H1 (cell line): ENCODE measurements at places on chromosomes 3 and 15. TPM values are rescaled to one million over a fixed set of nuclear protein-coding genes. Genes with fewer than 3 reads are reported as not detected.
A peak's percentile ranks its signal among the peaks of the same experiment; 100 is the strongest.

GRCh38 chr3:14555835-14556234 is 15.7 kb upstream of the GRIP2 start:
- DNase-seq = peak; percentile 80

- DNase-seq = no peak
Measured at GRCh38 chr3:106276151-106276550, 407.3 kb upstream of the CBLB start.

The HRG gene
- polyA plus RNA-seq = 0.03 TPM in 1 of 2 replicates, not detected in the other

GRCh38 chr15:34279368-34279767 is 54.6 kb downstream of the EMC4 start:
- DNase-seq = no peak

- DNase-seq = peak; percentile 84
Measured at GRCh38 chr3:185353823-185354614, 8.9 kb upstream of the MAP3K13 start.

- peak; percentile 15 for DNase-seq
Measured at GRCh38 chr3:57803647-57804081, 47.6 kb downstream of the SLMAP start.

DNA sequence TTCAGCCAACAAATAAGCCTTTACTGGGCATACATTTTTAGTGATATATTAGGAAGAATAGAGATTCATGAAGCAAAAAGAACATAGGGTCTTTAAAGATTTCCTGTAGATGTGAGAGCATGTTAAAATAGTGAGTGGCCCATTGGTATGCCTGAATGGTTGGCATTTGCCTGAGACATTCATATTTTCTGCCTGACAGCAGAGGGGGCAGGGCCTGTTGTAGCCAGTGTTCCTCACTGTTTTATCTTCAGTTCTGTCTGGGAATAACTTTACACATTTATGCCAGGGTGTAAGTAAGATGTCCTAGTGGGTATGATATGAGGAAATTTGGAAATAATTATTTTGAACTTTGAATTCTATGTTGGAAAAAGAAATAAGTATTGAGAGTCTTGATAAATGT is 704.7 kb upstream of the ARPP21 start:
- DNase-seq = no peak

GRCh38 chr3:107346564-107346963 is 30.7 kb upstream of the CCDC54 start:
- DNase-seq = no peak

DNA sequence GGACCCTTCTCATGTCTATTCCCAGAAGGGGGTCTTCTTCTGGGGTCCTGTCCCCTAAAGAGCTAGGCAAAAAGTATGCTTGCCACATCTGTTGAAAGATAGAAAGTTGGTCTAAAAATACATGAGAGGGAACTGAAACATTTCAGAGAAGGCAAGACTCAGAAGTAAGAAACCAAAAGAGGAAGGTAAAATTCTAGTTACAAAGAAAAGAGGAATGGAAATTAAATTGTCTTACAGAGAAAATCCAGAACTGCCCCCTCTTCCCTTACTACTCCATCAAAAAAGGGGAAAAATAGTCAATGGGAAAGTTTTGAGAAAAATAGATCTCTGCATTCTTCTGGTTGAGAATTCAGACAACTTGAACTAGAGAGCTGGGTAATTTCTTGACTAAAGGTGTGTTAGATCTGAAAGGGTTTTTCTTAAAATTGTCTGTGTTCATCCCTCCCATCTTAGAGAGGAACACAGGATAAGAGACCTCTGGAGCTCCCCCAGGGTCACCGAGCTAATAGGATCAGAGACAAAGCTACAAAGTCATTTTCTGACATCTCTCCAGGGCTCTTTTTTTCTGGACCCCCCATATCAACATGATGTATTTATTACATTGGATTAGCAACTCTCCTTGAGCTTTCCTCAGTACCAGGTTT is 32.3 kb upstream of the CCR2 start:
- no peak for DNase-seq

- no peak for DNase-seq
Measured at GRCh38 chr3:100277255-100277800, 16.5 kb downstream of the TBC1D23 start.

GRCh38 chr15:71496336-71496955 is 313.9 kb upstream of the NR2E3 start:
- no peak for DNase-seq

- DNase-seq = no peak
Measured at GRCh38 chr3:147216143-147216673, 190.1 kb downstream of the ZIC4 start.

The PCSK6 gene
- polyA plus RNA-seq = 1.9 and 2.4 TPM in 2 replicates

DNA sequence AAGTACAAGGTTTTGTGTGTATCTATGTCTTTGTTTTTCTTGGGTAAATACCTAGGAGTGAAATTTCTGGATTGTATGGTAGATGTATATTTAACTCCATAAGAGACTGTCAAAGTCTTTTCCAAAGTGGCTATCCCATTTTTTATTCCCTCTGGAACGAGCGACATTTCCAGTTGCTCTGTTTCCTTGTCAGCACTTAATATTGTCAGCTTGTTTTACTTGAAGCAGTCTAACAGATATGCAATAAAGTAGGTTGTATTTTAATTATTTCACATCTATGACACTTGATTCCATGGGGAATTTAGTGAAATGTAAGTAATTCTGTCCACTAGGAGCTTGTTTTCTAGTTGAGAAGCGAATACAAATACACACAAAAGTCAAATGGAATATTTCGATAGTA is 18.5 kb upstream of the BNIP2 start:
- DNase-seq = no peak

The PFKFB4 gene
- polyA plus RNA-seq = 20.1 and 20.3 TPM in 2 replicates

The CAMK2N2 gene
- 4.0 and 6.1 TPM in 2 replicates for polyA plus RNA-seq

GRCh38 chr3:63937661-63938651 is 25.8 kb upstream of the SCAANT1 start:
- DNase-seq = no peak

The TMCO5A gene
- not detected in 2 replicates for polyA plus RNA-seq

DNA sequence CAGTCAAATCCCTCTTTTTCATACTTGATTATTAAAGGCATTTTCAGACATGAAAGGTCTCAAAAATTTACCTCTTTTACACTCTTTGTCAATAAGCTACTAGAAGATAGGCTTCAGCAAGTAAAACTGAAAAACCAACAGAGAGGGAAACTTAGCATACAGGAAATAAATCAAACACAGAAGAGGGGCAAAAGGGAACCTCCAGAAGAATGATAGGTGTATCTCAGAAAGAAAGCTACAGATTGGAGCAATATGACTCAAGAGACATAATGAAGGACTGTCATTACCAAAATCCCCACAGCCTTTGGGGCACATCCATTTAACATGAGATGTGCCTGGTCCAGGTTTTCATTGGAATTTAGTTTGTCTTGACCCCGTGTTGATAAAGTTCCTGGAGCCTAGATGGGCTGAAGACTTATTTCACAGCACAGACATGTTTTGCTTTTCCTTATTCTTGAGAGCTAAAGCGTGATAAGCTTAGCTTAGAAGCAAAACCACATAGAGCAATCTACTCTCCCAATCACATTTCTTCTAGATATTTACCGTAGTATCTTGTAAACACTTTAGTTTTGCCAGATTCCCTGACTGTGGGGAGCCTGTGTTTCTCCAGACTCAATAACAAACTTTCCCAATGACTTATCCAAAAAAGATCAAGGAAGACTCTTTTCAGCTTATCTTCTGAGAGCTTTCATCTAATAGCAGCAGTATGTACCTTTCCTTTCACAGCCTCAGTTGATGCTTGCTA is 11.7 kb downstream of the LRRFIP2 start:
- no peak for DNase-seq

DNA sequence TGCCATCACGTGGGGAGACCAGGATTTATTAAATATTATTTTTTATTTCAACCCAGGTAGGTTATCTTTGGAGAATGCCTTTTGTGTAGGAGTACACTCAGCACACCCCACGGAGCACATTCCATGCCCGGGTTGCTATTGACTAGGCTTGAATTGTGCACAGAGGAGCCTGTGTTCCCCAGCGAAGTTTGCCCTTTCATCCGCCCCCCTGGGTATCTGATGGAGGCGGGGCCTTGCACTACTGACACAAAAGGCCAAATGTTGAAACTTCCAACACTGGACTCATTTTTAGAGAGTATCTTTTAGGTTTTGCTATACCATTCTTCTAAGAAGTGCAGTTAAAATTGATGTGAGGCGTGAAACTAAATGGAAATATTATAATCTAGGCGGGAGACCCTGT is 39.3 kb upstream of the PPP4R2 start:
- DNase-seq = no peak

The MINDY4B gene
- polyA plus RNA-seq = not detected in 2 replicates

- DNase-seq = no peak
Measured at GRCh38 chr15:74050127-74050526, 32.2 kb downstream of the GOLGA6A start.

DNA sequence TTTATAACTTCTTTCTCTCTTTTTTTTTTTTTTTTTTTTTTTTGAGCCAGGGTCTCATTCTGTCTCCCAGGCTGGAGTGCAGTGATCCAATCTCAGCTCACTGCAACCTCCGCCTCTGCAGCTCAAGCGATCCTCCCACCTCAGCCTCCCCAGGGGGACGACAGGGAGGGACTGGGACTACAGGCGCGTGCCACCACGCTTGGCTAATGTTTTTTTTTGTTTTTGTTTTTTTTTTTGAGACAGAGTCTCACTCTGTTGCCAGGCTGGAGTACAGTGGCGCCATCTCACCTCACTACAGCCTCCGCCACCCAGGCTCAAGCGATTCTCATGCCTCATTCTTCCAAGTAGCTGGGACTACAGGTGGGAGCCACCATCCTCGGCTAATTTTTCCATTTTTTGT is 17.7 kb upstream of the PRKCI start:
- DNase-seq = no peak

- DNase-seq = no peak
Measured at GRCh38 chr15:100559330-100559729, 30.6 kb upstream of the CERS3 start.

- DNase-seq = no peak
Measured at GRCh38 chr15:39922462-39923092, 2.5 kb upstream of the GPR176 start.

- no peak for DNase-seq
Measured at GRCh38 chr3:64443546-64444381, 218.5 kb upstream of the PRICKLE2 start.

DNA sequence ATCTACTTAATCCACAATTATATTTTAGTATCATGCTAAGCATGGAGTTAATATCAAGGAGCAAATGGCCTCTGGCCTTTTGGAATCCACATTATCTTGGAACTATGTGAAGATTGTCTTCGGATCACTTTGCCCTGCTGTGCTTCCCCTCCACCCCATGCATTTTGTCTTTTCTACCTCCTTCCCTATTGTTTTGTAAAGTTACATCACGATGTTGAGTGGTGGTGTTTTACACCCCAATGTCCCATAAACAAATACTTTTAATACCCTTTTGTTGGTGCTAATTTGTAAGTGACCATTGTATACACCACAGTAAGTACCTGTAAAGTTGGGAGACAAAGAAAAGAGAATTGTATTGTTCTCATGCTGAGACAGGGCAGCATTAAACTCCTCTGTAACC is 258.4 kb upstream of the ZNF717 start:
- DNase-seq = peak; percentile 70

DNA sequence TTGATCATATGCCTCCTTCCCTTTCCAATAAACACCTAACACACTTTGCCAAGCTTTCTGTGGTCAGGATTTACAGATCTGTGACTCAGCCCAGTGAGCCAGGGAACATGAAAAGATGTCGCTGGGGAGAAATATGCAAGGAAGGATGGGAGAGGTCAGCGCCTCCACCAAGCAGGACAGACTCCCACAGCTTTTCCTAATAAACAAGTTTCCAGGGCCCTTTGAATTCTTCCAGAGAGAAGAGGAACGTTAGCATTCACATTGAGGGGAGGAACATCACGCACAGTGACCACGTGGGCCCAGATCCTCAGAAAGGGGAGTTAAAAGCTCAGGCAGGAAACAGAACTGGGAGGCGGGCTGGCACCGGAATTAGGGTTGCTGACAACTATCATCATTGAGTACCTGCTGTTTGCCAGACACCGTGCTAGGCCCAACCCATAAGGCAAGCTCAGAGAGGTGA is 33.3 kb upstream of the MRPS22 start:
- DNase-seq = no peak

- DNase-seq = no peak
Measured at GRCh38 chr3:196159952-196160804, 51.0 kb downstream of the ZDHHC19 start.

DNA sequence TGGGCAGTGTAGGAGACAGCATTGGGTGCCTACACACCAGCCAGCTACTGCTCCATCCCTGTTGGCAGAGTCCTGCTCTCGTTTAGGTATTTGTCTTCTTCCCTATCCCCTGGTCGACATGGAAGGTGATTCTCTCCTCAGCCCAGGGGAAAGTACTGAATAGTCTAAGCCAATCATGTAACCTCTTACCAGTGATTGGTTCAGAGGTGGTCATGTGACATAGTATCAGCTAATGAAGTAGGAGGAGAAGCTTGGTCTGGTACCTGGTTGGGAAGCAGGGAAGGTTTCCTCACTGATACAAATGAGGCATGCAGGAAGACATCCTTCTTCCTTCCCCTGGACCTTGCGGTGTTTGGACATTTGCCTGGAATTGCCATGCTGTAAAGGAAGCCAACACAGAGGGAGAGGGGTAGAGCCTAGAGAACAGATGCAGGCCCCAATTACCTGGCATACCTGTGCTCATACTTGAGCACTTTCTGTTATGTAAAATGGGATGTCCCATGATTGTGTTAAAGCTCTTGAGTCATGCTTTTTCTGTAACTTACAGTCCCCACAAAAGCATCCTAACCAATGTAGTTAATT is 32.7 kb upstream of the RASGRP1 start:
- no peak for DNase-seq

DNA sequence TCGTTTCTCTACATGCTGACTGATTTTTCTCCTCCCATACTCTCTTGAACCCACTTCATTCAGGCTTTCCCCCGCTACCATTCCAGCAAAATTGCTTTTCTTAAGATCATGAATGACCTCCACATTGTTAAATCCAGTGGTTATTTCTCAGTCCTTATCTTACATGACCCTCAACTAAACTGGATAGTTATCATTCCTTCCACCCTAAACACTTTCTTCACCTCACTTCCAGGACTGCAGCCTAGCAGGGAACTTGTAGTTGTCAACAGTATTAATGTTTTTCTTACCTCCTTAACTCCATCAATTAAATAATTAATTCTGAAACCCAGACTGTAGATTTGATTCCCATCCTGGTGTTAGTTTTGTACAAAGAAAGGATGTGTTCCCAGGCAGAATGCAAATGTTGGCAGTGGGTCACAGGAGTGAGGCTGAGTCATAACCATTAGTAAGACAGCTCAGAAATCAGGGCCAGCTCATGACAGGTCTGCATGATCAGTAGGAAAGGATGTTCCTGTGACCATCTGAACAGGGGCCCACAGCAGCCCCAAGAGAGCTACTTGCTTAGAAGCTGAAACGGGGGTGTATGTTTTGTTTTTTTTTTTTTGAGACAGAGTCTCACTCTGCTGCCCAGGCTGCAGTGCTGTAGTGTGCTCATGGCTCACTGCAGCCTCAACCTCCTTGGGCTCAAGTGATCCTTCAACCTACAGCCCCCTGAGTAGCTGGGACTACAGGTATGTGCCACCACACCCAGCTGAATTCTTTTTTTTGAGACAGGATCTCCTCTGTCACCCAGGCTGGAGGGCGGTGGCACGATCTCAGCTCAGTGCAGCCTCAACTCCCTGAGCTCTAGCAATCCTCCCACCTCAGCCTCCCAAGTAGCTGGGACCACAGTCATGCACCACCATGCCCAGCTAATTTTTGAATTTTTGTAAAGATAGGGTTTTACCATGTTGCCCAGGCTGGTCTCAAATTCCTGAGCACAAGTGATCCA is 9.1 kb downstream of the BCL2L10 start:
- DNase-seq = no peak
